ENCODE measurements at places on chromosomes 4 and X.

GRCh38 chr4:61521451-61521850, 321.3 kb downstream of the ADGRL3 start:
- DNase-seq = no peak

- DNase-seq = peak; percentile 45
Observed at GRCh38 chr4:73019462-73020047, 50.0 kb downstream of the COX18 start.

GRCh38 chrX:68721991-68722860, 74.8 kb downstream of the STARD8 start:
- no peak for DNase-seq

DNA sequence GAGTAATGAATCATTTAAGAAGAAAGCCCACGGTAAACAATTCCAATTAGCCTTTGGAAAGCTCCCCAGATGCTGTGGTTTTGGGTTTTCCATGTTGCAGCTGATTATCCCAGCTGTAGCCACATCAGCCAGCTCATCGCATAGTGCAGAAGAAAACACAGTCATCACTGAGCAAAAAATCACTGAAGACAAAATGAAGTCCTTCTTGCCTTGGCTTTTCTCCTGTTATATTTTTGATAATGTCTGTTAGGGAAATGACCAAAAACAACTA, 193.0 kb upstream of the C1QTNF7 start:
- no peak for DNase-seq

- no peak for DNase-seq
Observed at GRCh38 chrX:109684136-109684535, 48.9 kb downstream of the ACSL4 start.

GRCh38 chr4:155241225-155241624, 32.8 kb downstream of the NPY2R start:
- DNase-seq = no peak

GRCh38 chr4:116499-116898, 7.8 kb upstream of the ZNF718 start:
- no peak for DNase-seq

GRCh38 chr4:171532968-171533367, 280.2 kb upstream of the GALNTL6 start:
- peak; percentile 62 for DNase-seq

- DNase-seq = no peak
Observed at GRCh38 chr4:100493756-100494155, 24.1 kb downstream of the EMCN start.

GRCh38 chr4:69838977-69839376, 21.0 kb downstream of the SULT1E1 start:
- no peak for DNase-seq

- DNase-seq = no peak
Observed at GRCh38 chr4:147776716-147777115, 44.8 kb downstream of the ARHGAP10 start.

DNA sequence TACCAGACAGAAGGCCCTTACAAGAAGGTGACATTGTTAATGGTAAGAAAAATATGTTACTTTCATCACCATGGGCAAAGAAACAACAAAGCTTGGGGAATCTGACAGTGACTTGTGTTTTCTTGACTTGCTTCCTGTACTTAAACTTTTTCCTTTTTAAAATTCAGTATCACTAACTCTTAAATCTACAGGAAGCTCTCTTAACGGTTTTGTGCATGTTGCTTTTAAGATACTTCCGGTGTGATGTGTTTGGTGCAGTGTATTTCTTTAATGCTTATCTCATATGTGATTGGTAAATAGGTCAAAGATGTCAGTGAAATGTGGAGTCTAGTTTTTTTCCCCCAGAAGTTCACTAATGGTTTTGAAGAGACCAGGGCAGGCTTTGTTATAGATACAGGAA, 45.2 kb downstream of the ADH5 start:
- DNase-seq = no peak

GRCh38 chr4:169066934-169067333, 56.9 kb upstream of the CBR4 start:
- DNase-seq = no peak

- no peak for DNase-seq
Observed at GRCh38 chr4:80237992-80238391, 28.5 kb upstream of the FGF5 start.

DNA sequence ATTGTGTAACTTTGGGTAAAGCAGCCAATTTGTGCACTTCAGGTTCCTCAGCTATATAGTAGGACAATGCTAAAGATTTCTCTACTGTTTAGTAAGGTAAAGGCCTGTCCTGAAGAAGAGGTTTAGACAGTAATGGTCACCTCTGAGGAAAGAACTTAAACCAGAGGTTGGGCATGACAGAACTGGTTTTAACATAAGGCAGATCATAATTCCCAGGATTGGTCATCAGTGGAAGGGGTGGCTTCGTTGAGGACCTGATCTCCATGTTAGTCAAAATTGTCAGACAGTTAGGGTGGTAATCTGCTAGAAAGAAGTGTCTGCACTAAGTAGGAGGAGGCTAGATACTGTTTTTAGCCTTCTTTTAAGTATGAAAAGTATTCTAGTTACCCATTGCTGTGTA, 4.1 kb downstream of the RP2 start:
- DNase-seq = no peak

DNA sequence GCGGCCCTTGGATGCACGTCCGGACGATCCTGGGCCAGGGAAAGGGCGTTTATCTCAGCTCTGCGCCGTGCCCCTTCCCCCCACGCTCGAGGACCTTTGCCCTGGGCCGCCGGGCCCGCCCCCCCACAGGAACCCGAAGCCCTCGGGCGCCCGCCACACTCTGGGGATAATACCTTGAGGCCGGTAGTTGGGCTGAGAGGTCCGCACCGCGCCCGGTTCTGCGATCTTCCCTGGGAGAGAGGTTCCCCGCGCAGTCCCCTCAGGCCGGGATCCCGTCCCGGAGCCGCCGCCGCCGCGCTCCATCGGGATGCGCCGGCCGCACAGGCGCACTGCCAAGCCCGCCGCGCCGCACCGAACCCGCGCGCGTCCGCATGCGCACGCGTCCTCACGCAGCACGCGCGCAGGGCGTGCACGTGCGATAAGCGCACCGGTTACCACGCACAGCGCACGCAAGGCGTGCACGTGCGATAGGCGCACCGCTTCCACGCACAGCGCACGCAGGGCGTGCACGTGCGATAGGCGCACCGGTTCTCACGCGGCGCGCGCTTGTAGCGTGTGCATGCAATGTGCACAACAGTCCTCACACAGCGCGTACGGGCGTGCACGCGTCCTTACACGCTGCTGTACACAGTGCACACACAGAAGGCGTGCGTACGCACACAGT, at the start of gene MAP7D2:
TSS of gene MAP7D2 (minus strand) at position 331 of the 664 bp plus-strand sequence. CDS start at position 303, 28 bp downstream.
- no peak for DNase-seq

- peak; percentile 6 for DNase-seq
Observed at GRCh38 chrX:23783589-23784469, 856 bp downstream of the SAT1 start.

GRCh38 chrX:131762802-131763234, 218.9 kb downstream of the OR13H1 start:
- DNase-seq = peak; percentile 94

DNA sequence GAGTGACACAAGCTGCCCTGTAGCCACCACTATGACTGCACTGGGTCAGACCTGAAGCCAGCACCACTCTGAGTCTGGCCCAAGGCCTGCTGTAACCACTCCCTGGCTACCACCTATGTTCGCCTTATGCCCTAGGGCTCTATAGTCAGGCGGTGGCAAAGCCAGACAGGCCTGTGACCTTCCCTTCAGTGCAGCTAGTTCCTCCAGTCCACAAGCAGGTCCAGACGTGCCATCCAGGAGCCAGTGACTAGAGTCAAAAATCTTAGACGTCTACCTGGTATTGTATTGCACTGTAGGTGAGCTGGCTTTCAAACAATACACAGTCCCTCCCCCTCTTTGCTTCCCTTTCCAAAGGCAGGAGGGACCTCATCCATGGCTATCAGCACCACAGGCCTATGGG, 54.0 kb upstream of the RNF128 start:
- no peak for DNase-seq

DNA sequence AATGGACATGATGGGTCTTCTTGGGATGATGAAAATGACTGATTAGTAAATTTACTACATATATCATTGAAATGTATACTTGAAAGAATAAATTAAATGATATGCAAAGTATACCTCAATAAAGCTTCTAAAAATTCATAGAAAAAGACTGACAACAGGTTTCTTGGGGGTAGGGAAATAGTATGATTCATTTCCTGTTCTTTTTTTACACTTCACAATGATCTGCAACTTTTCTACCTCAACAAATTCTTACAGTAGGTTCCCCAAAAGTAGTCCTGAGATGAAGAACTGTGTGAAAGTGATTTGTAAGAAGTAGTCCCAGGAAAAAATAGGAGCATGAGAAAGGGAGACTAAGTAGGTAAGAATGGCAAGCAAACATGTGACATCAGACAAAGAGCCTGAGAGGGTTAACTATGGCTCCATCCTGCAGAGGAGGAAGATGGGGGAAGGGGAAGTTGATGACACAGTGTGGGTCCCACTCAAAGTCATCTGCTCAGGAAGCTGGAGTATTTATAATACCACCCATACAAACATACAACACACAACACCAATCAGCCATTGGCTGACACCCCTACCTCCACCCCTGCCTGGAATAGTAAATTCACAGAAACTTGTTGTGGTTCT, 73.9 kb downstream of the ARHGAP6 start:
- DNase-seq = no peak

DNA sequence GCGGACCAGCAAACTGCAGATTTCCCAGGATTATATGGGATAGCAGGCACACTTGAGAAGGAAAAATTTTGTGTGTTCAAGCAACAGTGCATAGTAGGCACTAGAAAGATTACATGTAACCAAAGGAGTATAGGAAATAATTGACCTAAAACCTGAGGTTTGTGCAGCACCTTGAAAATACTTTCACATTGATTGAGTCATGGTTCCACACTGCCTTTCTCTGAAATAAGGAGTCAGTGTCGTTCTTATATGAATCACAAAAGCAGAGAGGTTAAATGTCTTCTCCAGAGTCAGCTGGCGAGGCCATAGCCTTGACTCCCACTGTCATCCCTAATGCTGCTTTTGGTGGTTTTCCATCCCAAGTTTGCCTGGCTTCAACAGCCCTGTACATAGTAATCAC, 138.9 kb downstream of the SOWAHB start:
- no peak for DNase-seq
